ENCODE measurements at places on chromosomes 3 and 15. TPM values are rescaled to one million over a fixed set of nuclear protein-coding genes. Genes with fewer than 3 reads are reported as not detected.

The MME gene
- 0.12 TPM for total RNA-seq

The CXCR6 gene
- total RNA-seq = not detected

The KLHL6 gene
- total RNA-seq = not detected

DNA sequence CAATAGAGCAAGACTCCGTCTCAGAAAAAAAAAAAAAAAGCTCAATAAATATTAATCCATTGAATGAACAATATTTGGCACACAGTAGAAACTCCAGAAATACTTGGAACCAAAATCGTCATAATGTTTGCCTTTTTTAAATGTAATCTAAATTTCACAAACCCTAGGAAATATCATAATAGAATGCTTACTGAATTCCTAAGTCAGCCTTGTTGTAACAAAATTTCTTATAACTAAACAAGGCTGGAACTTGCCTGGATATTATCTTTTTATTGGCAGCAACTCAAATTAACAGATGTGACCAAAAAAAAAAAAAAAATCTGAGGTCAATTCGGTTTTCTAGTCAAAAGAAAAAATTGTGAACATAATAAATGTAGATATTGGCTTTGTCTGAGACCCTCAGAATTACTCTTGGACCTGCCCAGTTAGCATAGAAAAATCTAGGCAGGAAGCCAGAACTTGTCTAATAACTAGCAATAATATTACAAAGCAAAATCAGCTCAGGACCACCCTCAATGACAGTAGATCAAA lies 33.3 kb downstream of the GABPB1 start:
- DNase-seq = no peak

GRCh38 chr15:59398220-59398619 lies 25.5 kb upstream of the MYO1E start:
- no peak for DNase-seq

DNA sequence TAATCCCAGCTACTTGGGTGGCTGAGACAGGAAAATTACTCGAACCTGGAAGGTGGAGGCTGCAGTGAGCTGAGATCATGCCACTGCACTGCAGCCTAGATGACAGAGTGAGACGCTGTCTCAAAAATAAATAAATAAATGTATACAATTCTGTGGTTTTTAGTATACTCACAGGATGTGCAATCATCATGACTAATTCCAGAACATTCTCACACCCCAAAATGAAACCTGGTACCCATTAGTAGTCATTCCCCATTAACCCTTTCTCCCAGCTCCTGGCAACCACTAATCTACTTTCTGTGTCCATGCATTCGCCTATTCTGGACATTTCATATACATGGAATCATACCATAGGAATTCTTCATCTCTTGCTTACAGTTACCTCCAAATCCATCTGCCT lies 44.5 kb downstream of the LRRFIP2 start:
- DNase-seq = no peak

- DNase-seq = no peak
Observed at GRCh38 chr3:110180733-110181132, 843.4 kb upstream of the DPPA4 start.

DNA sequence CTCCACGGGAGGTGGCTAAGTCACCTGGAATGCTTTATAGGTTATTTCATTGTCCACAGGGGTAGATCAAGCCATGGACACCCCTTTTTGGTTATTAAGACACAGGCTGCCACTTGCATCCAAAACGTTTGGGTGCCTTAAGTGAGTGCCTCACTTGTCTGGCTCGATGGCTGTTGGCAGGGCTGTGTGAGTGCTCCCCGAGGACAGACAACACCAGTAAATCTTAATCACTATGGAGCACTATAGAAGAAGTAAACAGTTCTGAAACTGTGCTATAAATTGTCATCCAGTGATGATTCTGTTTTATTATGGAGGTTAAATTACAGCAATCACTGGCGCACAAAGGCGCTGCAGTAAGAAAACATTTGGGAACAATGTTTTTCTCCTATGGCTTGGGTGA lies 215.5 kb downstream of the CACNA2D3 start:
- no peak for DNase-seq
